ENCODE measurements at places on chromosomes 12 and 14.

- DNase-seq: no peak
Measured at GRCh38 chr12:98211909-98212695, 303.3 kb upstream of the TMPO start.

DNA sequence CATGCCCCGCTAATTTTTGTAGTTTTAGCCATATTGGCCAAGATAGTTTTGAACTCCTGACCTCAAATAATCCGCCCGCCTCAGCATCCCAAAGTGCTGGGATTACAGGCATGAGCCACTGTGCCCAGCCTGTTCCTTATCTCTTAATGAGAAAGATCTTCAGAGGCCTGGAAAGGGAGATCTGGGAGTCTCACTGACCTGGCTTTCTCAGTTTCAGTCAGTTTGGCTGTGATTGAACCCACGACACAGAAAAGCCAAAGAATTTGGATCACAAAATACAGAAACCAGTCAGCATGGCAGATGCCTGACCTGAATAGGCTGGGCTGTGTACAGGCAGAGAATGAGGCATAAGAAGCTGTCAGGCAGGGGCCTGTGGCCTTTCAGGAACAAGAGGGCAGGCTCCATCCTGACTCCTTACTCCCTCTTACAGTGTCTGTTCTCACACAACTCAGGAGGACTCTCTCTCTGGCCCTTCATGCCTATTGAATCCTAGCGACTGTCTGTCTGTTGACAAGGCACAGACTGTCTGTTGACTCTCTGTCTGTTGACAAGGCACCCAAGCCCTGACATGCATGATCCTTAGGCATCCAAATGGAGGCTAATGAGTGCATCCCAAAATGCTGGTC, 366.5 kb upstream of the CCDC196 start:
- no peak for DNase-seq

DNA sequence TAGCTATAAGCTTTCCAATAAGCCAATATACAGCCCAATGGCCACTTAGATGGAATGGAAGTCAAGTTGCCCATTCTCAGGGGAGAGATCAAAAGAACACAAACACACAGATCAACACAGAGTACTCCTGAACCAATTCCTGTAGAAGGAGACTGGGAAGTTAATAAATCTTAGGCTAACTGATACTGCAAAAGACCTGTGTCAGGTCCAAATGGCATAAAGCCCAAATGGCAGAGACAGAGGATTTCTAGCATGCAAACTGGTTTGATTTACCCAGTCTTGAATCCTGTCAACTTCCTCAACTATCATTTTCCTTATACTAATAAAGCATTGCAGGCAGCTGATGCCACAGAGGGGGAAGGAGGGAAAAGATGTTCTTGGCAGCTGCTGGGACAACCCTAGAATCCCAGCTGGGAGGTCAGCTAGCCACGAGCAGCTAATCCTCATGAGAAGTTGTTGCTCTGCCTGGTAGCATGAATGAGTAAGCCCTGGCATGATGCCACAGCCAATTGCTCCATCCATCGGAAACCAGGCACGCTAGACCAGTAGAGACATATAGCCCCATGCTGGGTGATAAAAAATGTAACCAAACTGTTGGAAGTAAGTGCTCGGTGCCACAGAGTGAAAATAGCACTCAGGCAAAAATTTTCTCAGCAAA, 26.2 kb downstream of the ANG start:
- no peak for DNase-seq

DNA sequence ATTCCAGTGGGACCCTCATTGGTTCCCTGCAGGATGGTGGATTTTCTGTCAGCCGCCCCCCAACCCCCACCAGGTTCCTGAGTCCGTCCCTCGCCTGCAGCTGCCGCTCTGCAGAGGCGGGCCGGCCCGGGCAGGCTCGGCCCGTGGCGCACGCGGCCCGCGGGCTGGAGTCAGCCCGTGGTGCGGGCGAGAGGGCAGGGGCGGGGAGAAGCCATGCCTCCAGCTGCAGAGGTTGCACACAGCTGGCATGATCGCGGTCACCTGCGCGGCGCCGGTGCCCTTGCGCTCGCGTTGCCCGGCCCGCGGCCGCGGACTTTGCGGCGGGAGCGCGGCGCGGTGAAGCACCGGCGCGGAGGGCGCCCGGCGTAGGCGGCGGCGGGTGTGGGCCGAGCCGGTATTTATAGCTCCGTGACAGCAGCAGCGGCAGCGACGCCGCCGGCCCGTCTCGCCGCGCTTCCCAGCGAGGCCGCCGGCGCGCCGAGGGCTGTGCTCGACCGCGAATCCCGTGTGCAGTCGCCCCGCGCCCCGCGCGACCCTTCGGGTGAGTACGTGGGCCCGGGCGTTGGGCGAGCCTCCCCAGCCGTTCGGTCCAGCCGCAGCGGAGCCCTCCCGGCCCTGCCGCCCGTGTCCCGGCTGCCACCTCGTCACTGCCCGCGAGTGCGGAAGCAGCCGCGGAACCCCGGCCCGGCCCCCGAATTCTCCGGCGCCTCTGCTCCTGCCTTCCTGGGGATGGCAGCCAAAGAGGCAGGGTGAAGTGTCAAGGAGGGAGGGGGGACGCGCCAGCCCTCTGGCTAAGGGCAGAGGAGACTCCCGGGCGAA, at the start of gene TMEM117:
Gene TMEM117 (plus strand): TSS at position 426 of the 819 bp plus-strand sequence.
- DNase-seq: peak; percentile 58

DNA sequence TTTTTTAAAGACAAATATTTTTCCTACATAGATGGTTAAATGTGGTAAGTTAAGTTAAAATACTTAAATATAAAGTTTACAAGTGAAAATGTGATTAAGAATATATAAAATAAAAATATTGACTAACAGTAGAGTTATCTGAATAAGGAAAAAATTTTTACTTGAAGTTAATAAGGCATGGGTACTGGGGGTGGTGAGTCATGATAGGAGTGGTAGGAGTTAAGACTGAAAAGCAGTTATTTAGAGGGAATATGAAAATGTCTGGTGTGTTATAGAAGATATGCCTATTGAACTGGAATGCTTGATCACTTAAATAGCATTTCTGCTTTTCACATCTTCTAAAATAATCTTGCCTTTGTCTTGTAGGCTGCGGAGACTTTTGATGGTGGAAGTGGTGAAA, 68.7 kb downstream of the CCDC91 start:
- DNase-seq: no peak

DNA sequence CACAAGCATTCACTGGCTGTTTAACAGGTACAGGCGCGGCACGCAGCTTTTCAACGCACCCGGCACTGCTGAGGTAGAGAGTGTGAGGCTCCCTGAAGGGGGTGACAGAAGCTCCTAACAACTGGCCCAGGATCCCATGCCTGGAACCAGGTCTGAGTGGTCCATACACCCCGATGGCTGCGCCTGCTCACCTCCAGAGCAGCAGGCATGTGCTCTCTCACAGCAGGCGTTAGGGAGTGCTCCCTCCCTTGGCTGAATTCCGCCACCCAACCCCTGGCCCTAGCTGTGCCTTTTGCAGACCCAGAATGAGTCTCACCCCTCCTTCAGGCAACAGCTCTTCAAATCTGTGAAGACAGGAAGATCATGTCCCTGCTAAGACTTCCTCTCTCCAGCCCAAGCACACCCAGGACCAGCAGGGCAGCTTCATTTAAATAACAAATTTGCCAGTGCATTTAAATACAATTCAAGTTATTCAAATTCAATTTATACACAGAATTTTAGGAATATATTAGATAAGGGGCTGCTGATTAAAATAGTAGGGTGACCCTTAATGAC, 86.0 kb downstream of the SETD3 start:
- no peak for DNase-seq

GRCh38 chr14:38038171-38038570, 169.5 kb upstream of the SSTR1 start:
- no peak for DNase-seq

DNA sequence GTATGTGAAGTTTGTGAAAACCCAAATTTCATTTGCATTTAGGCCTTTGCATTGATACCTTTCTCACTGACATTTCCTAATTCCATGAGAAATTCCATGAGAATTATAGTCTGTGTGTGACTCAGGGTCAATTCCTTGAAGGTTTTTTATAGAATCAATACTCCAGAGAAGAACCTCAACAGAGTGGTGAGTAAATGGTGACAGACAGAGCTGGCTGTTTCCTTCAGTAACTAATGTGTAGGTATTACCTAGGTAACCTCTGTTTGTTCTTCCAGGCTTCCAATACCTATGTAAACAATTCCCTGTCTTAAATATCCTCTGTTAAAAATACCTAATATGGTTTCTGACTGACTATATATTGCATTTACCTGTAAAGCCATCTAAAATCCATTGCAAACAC, 117.0 kb downstream of the TTC8 start:
- no peak for DNase-seq

DNA sequence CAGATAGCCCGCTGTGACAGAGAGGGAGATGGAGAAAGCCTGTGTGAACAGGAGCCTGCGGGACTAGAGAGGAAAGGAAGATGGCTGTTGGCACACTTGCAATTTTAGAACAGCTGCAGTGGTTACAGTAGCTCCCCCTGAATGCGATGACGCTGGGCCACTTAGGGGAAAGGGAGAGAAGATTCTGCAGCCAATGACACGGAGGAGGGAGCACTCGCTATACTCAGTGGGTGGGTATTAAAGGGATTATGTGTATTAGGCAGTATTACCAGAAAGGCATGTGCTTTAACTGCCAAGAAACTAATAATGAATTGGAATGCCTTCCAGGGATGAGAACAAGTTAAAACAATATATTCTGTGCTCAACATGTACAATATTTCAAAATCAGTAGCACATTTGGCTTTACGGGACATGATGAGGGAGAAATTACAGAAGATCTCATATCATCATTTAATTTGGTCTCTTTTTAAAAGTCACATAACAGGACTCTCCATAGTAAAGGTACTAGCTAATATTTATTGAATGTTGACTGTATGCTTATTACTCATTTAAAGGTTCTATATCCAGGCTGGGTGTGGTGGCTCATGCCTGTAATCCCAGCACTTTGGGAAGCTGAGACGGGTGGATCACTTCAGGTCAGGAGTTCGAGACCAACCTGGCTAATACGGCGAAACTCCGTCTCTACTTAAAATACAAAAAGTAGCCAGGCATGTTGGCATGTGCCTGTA, 35.9 kb upstream of the FOS start:
- no peak for DNase-seq

DNA sequence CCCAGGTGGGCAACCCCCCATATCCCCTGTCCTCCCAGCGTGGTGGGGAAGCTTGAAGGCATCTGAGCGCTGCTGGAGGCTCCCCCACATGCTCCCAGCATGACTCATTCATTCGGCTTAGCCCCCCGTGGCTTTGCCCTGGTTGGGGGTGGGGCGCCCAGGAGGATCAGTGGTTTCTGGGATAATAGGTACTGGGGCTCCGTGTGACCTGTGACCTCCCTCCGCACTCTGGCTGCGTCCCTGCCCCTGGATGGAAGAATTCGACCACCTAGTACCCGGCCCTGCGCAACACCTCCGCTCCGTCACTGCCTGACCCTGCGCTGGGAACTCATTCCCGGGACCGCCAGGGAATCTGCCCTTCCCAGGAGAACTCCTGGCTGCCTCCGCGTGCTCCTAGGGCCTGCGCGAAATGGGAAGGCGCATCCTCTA, 120.1 kb downstream of the AACS start:
- no peak for DNase-seq

- DNase-seq: no peak
Measured at GRCh38 chr14:68792678-68792978, 239 bp downstream of the ZFP36L1 start.

DNA sequence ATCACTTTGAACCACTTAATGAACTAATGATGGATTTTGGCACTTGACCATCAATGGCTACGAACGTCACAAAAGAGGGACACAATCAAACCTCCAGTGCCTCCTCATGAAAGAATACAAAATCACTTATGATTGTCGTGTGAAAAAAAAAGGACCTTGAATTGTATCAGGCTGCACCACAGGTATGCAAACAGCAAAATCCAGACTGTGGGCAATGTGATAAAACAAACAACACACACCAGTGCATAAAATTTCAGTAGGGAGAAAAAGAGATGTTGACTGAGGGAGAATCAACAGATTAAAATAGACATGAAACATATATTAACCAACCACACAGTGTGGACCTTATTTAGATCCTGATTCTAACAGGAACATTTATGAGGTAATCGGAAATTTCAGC, 2.6 kb downstream of the TSPAN8 start:
- DNase-seq: no peak

GRCh38 chr14:101475456-101476257, 85.6 kb upstream of the DIO3 start:
- no peak for DNase-seq

- DNase-seq: no peak
Measured at GRCh38 chr12:84692071-84692470, 220.5 kb downstream of the SLC6A15 start.

DNA sequence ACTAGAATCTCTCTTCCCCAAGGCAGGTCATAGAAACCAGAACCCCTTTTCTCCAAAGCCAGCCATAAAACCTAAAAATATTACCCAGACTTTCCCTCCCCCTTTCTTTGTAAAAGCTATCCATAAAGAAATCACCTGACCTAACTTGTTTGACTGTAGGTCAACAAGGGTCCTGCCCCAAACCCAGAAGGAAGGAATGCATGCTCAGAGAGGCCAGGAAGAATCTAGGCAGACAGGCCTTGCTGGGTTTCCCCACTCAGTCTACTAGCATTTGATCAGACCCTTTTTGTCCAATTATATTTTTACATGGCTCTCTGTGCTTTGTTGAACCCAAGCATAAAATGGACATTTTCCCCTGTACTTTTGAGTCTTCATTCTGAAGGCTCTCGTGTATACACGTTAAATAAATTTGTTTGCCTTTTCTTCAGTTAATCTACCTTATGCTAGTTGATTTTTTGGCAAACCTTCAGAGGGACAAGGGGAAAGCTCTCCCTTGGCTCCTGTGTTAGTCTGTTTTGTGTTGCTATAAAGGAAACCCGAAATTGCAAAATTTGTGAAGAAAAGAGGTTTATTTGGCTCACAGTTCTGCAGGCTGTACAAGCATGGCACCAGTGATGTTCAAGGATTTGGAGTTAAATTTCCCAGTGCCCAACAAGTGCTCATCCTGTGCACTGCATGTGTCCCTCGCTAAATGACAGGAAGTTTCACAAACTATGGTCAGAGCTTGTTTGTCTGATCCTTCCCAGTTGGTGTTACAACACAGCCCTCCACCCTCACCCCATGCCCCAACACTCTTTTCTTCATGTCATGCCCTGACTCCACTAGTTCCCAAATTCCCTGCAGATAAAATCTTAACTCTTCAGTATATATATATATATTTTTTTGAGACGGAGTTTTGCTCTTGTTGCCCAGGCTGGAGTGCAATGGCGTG, 14.2 kb upstream of the RASSF3 start:
- DNase-seq: no peak

DNA sequence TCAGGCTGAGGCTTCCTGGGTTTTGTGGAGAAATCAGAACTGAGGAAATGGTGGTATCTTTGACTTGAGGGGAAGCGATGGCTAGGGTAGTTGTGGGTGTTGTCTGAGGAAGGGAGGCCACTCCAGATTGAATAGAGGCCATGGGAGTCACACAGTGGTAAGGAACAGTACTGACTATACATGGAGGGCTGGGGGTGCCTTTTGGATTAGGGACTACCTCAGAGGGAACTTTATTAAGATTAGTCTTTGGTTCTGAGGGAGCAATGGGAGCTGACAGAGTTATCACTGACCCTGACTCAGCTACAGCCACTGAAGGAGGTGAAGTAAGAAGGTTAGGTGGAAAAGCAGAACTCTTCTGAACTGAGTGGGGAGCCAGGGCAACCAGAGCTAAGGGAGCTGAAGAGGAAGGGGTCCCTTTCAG, 4.4 kb downstream of the NACA start:
- DNase-seq: no peak
